Stimulated activated effector memory CD8-positive, alpha-beta T cell treated with anti-CD3 and anti-CD28 coated beads, Interleukin-12 subunit alpha, Interleukin-12 subunit beta, amount 100 ng/mL, for 72 hours (primary cell): ENCODE measurements at places on chromosomes 12 and 14.

DNA sequence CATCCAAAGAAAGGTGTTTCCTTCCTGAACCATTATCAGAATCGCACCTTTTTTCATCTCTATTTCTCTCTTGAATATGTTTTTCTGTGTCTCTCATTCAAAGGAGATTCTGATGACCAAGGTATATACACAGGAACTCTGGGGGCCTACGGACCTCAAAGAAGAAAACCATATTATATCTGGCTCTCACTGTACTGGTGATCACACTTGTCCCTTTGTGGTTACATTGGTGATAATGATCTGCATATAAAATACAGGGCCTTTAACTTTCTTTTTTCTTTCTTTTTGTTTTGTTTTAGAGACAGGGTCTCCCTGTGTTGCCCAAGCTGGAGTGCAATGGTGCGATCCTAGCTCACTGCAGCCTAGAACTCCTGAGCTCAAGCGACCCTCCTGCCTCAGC is 185.2 kb upstream of the AMIGO2 start:
- DNase-seq = no peak

DNA sequence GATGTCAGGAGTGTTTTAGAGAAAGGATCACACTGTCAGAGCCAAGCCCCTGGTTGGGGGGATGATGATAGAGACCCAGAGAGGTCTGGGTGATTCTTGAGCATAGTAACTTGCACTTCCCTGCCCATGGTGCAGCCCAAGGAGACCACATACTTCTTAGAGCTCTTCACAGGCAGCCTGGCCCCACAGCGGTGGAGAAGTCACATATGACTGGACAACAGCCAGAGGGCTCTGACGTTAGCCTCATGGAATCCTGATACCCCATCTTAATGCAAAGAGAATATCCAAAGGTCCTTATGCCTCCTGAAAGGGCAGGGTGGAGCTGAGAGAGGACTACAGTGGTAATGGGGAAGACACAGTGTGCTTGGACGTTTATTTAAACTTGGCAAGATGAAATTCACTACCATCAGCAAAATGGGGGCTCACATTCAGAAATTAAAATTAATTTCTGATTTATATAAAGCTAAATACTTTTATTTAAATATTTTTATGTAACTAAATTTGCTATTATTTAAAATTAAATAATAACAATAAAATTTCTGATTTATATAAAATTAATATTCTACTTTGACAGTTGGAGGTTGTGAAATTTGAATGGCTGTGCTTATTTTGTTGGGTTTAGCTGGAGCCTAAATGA is 131.3 kb downstream of the KTN1 start:
- DNase-seq = no peak

- DNase-seq = no peak
These were observed 52.1 kb upstream of the BEGAIN start for GRCh38 chr14:100639280-100639679.

DNA sequence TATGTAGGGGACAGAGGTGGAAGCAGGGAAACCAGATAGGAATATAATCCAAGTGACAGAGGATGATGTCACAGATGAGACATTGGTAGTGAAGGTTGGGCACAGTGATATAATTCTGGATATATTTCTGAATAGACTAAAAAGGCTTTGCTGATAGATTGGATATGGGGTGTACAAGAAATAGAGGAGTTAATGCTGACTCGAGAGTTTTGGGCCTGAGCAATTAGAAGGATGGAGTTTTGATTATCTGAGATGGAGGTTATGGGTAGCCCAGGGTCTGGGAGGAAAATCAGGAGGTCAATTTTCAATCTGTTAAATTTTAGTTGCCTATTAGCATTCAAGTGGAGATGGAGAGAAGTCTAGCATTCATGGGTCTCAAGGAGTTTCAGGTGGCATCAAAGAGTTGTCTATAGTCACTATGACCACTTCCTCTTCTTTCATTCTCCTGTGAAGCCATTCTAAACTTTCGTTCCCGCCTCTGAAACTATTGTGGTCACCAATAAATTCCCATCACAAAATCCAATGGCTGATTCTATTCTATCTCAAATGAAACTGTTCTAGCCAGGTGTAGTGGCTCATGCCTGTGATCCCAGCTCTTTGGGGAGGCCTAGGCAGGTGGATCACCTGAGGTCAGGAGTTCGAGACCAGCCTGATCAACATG is 10.6 kb upstream of the ANO6 start:
- DNase-seq = no peak

- DNase-seq = no peak
These were observed 104.4 kb upstream of the DIO2 start for GRCh38 chr14:80315681-80316080.

- no peak for DNase-seq
These were observed 5.4 kb downstream of the FOS start for GRCh38 chr14:75283833-75284563.

GRCh38 chr12:9936591-9936990 is 4.4 kb upstream of the CLEC2A start:
- DNase-seq = no peak

GRCh38 chr12:110316861-110317260 is 35.8 kb downstream of the ATP2A2 start:
- DNase-seq = no peak

DNA sequence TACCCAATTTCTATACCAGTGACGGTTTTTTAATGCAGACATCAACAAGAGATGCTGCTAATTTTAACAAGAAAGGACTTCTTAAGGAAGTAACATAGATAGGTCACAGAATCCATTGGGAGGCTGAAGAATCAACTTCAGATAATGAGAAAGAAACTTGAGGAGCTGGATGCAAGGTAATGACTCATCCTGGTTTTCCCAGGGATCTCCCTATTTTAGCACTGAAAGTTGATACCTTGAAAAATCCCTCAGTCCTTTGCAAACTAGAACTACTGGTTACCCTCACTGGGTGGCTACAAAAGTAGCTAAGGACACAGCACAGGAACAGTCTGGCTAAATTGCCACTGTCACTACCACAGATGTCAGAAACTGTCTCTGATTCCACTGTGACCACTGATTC is 561.9 kb downstream of the FLRT2 start:
- DNase-seq = no peak

DNA sequence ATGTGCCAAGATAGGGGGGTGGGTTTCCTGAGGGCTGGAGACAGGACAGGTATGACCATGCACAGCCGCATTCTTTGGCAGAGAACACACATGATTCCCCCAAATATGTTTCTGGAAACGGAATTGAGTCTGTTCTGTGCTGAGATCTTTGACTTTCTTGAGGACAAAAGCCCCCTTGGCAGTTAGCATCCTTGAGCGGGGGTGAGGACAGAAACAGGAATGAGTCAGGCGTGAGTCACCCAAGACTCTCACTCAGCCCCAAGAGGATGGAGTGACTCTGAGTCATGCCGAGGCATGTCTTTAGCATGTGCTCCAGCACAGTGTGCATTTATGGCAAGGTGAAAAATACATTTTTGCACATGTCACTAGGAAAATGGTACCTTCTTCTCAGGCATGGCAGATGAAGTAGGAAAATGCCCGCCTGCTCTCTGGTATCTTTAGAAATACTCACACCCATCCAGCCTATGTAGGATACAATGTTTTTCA is 52.1 kb downstream of the DAD1 start:
- peak; percentile 86 for DNase-seq

DNA sequence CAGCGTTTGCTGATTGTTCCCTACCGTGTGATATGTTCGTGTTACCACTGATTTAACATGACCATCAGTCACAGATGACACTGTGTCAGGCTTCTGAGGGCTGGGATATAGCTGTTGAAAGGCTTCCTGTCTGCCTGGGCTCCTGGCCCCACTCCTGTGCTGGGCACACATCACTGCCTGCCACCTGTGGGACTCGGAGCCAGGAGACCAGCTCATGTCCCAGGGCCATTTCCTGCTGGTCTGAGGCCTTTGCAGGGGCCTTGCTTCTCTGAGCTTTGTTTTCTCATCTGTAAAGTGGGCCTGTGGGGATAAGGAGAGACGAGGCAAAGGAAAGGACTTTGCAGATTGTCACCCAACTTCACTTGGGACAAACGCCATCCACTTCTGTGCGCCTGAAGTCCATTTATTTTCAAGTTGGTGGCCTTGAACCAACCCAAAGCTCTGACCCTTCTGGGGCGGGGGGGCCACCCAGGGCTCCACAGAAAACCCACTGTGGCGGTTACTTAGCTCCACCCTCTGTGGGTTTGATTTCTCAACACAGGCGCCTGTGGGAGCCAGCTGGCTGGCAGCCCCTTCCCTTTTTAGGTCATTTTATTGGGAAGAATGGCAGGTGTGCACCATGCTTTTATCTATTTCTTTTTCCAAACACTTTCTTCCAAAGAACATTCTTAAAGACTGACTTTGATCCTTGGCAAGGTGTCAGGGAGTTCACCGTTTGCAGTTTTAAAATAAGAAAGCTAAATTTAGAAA is 54.1 kb downstream of the BEGAIN start:
- no peak for DNase-seq

DNA sequence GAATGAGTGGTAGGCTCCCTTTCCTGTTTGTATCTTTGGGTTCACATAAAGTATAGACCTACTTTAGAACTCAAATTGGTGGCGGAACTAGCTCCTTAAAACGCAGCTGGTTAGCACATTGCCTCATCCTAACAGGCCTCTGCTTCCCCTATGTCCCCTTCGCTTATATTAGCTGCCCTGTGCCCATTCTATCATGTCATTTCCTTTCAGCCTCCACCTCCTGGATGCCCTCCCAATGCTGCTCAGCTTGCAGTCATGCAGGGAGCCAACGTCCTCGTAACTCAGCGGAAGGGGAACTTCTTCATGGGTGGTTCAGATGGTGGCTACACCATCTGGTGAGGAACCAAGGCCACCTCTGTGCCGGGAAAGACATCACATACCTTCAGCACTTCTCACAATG is 3.5 kb downstream of the DAZAP2 start:
- no peak for DNase-seq

DNA sequence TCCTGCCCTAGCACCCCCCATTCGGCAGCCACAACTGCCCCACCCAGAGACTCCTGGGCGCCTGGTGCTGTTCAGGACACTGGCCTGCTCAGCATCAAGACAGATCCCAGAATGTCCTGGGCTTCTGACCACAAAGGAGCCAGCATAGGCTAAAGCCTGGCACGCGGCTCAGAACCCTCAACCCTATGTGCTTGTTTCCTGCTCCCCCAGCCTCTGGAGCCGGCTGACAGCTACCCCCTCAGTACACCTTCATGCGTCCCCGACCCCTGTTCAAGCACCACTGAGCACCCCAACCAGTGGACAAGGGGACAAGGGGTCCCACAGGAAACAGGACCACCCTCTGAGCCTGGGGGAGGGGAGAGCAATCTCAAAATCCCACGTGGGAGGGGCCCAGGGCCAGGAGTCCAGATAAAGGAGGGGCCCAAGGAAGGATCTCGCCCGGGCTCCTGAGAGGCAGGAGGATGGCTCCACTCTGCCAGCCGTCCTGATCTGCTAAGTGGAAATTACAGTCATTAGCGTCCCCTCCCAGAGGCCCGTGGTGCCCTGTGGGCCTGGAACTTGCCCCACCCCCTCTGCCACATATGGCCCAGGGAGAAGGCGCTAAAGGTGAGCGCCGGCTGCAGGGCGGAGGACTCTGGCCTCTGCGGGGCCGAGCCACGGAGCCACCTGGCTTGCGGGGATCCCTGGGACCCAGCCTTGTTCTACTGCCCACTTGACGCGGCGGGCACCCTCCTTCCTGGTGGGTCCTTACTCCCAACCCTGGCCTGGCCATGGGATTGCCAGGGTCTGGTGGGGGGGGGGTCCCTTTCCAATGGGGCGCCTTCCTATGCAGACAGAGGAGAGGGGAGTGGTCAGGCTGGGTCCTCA is 27.2 kb upstream of the GPR132 start:
- no peak for DNase-seq

GRCh38 chr14:61542848-61543790 is 152.2 kb upstream of the HIF1A start:
- no peak for DNase-seq

DNA sequence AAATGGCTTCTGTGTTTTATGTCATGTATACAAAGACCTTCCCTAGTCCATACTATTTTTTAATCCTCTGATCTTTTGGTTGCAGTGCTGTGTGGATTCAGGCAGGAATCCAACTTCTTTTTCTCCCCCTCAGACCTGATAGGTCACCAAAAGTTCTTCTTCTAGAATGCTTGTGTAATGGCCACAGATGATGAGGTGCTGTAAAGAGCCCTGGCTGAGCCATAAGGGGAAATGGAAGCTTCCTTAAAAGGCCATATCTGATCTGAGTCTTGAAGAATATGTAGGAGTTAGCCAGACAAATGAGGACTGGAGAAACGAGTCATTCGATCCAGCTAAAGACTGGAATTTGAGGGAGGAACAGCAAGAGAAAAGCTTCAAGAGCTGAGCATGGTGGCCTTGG is 353.9 kb downstream of the PCNX1 start:
- DNase-seq = no peak

GRCh38 chr14:68998062-68998461 is 19.0 kb upstream of the ACTN1 start:
- no peak for DNase-seq

DNA sequence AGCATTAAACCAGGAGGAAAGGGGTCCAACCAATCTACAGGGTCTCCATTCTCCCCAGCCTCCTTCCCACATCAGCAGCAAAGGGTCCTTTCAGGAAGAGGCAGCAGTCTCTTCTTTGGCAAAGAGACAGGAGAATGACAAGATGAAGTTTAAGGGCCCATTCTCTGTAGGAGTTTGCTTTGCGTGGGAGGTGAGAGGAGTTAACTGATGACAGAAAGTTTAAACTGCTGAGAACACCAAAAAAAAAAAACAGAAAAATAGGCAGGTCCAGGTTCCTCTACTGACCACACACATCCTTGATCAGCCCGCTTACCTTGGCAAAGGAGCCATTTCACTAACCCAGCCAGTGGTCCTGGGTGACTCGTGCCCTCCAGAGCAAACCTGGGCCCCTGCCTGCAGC is 5.7 kb downstream of the SLC6A13 start:
- no peak for DNase-seq

GRCh38 chr12:69783365-69783764 is 41.7 kb upstream of the MYRFL start:
- no peak for DNase-seq

- DNase-seq = no peak
These were observed 17.4 kb upstream of the PYGL start for GRCh38 chr14:50961605-50962221.

- DNase-seq = no peak
These were observed 271.8 kb downstream of the AEBP2 start for GRCh38 chr12:19710811-19711793.

DNA sequence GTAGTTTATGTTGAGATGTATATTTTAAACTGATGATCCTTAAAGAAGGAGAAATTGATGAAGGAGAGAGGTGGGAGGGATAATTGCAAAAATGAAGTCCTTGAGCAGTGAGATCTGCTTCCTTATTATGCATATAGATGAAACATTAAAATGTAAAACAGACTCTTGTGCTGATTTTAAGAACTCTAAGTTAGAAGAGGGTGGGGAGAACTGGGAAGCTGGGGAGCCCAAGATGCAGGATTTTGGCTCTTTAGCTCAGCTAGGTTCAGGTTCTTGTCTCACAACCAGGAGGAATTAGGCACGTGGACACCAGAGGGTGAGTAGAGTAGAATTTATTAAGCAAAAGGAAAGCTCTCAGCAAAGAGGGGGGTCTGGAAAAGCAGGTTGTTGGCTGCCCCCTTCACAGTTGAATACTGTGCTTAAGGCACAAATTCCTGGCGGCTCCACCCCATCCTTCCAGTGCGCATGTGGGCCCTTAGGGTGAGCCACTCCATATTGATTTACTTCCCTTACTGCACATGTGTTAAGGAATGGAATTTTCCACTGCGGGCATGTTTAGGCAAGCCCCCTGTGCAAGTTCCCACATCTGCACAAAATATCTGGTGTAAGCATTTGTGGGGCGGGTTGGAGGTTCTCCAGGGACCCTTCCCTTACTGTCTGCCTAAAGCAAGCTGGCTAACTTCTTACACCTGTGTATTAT is 141.9 kb downstream of the BICD1 start:
- DNase-seq = no peak
